Vagina (tissue), 2 donors: ENCODE measurements at places on chromosomes 16 and 17.

DNA sequence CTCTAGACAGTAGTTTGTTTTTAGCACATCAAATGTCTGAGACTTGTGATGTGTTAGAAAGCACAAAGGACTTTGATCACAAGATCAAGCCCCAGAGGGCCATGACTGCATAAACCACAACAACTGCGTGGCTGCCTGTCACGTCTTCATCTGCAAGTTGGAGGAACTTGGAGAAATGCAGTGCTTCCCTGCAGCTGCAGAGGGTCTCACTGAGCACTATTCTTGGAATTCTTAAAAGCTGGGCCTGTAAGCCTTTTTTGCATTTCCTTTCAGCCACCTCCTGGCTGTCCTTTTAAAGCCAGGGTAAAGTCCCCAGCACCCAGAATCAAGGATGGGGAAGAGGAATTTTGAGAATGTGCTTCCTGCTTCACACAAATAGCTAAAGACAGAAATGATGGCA, 431.3 kb downstream of the MAF start:
- no peak for DNase-seq

GRCh38 chr16:9706217-9706836, 475.9 kb downstream of the GRIN2A start:
- DNase-seq, result peak; percentile 32

GRCh38 chr17:71217769-71218168, 903.1 kb upstream of the SOX9 start:
- no peak for DNase-seq

DNA sequence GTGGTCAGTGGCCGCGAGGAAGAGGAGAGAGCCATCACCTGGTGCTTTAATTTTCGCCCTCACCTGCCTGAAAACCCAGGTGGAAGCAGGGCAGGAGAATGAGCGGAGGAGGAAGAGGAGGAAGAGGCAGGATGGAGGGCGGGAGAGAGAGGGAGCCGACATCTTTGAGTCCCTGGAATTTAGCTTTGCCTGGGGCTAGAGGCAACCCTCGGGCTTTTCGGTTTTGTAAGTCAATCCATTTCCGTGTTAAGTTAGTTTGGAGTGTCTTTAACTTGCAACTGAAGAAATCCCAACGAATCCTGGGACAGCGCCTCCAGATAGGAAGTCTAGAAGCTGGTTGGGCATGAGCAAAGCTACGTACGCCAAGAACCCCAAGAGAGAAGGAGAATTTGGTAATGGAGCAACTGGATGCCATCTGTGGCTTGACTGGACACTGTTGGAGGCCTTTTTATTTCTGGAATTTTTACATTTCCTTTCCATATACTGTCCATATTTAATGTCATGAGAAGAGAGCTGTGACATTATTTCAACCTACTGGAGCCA, 36.9 kb upstream of the ATP2A3 start:
- no peak for DNase-seq

DNA sequence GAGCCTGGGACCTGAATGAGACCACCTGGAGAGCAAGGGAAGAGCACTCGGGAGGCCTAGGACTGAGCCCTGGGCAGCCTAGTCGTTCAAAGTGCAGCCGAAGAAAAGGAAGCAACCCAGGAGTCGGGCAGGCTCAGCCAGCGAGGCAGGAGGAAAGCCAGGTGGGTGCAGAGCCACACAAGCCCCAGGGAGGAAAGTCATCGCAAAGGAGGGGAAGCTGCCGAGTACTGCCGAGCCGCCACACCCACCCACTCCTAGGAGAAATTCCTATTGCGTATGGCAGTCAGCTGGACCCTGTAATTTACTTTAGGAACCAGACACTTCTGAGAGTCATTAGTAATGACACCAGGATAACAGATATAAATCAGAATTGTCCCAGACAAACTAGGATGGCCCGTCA, 187.6 kb downstream of the KATNIP start:
- DNase-seq, result no peak

DNA sequence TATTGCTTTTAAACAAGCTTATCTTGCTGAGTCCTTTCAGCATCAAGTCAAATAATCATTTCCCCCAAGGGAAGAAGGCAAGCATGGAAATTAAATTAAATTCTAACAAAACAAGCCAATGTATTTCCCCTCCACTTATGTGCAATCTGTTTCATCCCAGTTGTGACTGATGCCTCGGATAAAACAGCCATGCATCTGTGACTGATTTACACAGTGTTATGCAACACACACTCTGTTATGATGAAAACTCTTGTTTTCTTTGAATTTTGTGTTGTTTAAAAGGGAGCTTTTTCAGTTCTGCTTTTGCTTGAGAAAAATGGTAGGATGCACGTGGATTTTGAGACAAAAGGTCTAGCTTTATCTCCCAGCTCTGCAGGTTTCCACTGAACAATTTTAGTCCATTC, 32.6 kb downstream of the TMEM100 start:
- no peak for DNase-seq
